Peyer's patch (tissue), 4 donors: ENCODE measurements at places on chromosomes 5 and 9. TPM values are rescaled to one million over a fixed set of nuclear protein-coding genes. Genes with fewer than 3 reads are reported as not detected.

DNA sequence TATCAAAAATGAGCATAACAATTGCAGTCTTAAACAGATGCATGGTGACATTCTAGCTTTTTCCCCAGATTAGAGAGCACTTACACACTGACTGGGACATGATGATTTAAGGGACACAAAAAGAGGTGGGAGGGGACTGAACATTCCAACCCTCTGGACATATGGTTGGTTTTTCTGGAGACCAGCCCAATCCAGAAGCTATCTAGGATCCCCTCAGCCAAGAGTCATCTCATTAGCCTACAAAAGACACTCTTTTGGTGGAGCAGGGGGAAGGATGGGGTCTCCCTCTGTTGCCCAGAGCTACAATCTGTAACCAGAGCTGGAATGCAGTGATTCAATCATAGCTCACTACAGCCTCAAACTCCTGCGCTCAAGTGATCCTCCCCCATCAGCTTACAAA, 97.3 kb upstream of the IQGAP2 start:
- no peak overlapping the region for H3K4me3 ChIP-seq
- peaks cover 19% of the 10 kb centered on the region for H3K4me1 ChIP-seq
- H3K27ac ChIP-seq, result no peak overlapping the region
- no peaks in the 10 kb centered on the region for H3K36me3 ChIP-seq
- no peaks in the 10 kb centered on the region for H3K27me3 ChIP-seq

DNA sequence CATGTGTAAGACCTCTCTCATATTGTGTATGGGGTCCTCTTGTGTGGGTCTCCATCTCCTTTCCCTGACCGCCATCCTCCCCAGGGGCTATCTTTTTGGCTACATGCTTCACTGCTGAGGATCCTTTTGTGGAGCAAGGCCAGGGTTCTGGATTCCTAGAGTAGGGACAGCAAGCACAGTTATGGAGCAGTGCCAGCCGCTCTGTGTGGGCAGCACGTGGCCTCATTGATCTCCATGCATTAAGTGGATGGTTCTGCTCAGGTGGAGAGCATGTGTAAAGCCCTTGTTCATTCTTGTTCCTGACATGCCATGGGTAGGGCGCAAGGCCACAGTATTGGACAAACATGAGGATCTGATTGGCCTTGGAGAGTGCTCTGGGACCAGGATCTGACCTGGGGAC, 8.9 kb downstream of the PHF2 start:
- no peaks in the 10 kb centered on the region for H3K27me3 ChIP-seq
- no peaks in the 10 kb centered on the region for H3K36me3 ChIP-seq
- H3K4me3 ChIP-seq, result no peak overlapping the region
- H3K4me1 ChIP-seq, result no peaks in the 10 kb centered on the region
- H3K27ac ChIP-seq, result no peak overlapping the region

GRCh38 chr5:151208481-151208914, 15.4 kb downstream of the CCDC69 start:
- H3K4me3 ChIP-seq, result no peak overlapping the region
- peak overlapping the region; percentile 59 for H3K27ac ChIP-seq
- H3K36me3 ChIP-seq, result no peaks in the 10 kb centered on the region

DNA sequence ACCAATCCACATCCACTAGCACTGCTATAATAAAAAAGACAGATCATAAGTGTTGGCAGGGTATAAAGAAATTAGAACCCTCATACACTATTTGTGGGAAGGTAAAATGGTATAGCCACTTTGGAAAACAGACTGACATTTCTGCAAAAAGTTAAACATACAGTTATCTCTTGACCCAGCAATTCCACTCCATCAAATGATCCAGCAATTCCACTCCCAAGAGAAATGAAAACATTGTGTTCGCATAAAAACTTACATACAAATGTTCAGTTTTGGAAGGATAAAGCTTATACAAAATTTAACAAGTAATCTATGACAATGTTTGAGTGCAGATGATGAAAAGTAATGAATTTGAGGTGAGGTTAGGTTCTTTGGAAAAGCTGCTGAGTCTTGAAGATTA, 2.1 kb downstream of the KIF27 start:
- H3K4me1 ChIP-seq, result no peaks in the 10 kb centered on the region
- DNase-seq, result no peak
- H3K36me3 ChIP-seq, result no peaks in the 10 kb centered on the region

The CNTNAP3B gene
- total RNA-seq, result 18.9 TPM

DNA sequence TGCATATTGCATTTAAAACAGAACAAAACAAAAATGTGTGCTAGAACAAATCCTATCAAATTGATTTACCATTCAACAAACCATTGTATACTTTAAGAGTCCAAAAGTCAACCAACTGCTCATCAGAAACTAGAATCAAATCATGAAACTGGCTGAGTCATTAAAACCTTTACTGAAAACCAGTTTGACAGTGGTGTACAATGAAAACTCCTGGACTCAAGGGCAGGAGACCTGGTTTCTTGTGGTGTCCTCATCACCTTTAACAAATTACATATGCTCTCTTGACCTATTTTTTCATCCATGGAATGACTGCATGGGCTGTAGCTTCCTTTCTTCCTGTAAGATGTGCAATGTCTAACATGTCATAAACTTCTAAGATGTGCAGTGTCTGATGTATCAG, 315.3 kb upstream of the SLC30A5 start:
- H3K27ac ChIP-seq, result no peak overlapping the region
- H3K27me3 ChIP-seq, result no peaks in the 10 kb centered on the region
- DNase-seq, result no peak
- H3K36me3 ChIP-seq, result no peaks in the 10 kb centered on the region
- no peaks in the 10 kb centered on the region for H3K4me1 ChIP-seq
- no peak overlapping the region for H3K4me3 ChIP-seq
